Right lobe of liver (tissue), 6 donors: ENCODE measurements at places on chromosomes 2 and 18. TPM values are rescaled to one million over a fixed set of nuclear protein-coding genes. Genes with fewer than 3 reads are reported as not detected.

DNA sequence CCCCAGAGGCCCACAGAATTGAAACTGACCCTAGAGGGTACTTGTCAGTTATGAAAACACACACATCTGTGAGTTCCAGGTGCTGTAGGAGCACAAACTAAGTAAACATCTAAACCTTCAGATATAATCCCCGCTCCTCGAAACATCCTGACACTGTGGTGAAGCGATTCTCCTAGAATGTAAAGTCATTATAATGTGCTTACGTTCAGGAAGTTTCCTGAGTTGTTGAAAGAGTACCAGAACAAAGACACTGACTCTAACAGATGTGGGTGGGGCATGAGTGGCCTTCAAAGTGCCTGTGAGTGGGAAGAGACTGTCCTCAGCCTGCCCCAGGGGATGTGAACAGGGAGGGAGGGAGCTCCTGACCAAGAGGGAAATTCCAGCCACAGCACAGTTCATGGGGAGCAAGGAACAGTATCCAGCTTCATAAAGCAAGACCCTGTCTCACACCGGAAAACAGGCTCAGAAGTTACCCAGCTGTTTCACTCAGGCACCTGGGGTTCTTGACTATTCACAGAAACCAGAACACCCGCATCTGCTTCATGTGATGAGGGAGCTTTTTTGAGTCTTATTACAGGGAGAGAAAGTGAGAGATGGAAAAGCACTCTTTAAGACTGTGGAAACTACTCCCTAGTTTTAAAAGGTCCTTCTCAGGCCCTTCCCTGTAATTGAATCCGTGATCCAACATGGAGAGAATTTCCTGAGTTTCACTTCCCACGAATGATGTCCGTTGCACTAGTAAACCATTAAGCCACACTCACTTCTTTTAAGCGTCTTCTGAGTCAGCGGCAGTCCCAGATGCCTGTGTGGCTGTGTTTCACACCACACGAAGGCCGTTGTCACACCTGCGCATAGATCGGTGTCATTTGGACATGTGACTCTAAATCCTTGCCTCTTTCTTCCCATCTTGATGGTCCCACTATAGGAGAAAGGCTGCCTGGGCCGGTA is 88.6 kb upstream of the EML6 start:
- DNase-seq: peak; percentile 46

GRCh38 chr18:62281684-62282083 is 43.4 kb upstream of the TNFRSF11A start:
- no peak for DNase-seq

Gene CDC42EP3
- 3.4 TPM for total RNA-seq

DNA sequence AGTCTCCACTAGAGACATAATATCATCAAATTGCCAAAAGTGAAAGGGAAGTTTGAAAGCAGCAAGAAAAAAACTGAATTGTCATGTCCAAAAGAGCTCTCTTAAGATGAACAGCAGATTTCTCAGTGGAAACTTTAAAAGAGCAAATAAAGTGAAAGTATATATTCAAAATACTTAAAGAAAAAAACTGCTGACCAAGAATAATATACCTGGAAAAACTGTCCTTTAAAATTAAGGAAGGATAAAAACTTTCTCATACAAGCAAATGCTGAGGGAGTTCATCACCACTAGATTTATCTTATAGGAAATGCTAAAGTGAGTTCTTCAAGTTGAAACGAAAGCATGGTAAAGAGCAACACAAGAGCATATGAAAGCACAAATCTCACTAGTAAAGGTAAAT is 83.3 kb upstream of the SCN1A start:
- DNase-seq: no peak

Gene CHST10
- total RNA-seq: 0.88 TPM

DNA sequence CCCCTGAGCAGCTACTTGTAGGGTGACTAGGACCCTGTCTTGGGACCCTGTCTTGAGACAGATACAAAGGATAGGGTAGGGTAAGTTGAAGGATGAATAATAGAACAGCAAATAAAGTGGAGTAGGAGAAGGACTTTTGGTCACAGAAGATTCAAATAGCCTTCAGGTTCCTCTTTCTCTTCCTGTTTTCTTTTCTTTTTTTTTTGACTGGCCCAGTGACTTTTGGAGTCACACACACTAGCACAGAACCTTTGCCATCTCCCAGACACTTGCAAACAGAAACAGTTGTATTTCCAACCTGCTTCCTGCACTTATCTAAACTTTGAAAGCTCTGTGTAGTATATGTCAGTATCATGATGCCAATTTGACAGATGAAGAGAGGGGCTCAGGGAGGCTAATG is 108.2 kb downstream of the TDRD15 start:
- no peak for DNase-seq

- DNase-seq: no peak
Observed at GRCh38 chr18:52442686-52443085, 102.7 kb downstream of the DCC start.

Gene TWIST2
- 0.15 TPM for total RNA-seq

DNA sequence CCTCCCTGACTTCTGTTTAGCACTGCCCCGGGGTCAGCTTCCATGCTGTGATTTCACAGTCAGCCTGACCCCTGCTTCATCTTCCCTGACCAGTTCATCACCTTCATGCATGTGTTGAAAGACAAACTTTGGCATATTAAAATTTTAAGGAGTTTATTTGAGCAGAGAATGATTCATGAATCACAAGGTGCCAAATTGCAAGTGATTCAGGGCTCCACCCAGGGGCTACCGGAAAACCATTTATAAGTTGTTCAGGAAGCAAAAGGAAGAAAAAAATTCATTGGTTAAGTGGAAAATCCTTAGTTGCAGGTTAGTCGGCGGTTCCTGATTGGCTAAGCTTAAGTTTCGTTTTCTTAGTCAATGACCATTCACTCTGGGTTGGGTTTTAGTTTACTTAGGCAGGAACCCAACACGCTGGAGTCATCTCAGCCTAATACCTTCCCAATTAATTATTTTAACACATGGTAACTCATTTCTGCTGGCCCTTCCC is 10.6 kb downstream of the IL1F10 start:
- peak; percentile 50 for DNase-seq

DNA sequence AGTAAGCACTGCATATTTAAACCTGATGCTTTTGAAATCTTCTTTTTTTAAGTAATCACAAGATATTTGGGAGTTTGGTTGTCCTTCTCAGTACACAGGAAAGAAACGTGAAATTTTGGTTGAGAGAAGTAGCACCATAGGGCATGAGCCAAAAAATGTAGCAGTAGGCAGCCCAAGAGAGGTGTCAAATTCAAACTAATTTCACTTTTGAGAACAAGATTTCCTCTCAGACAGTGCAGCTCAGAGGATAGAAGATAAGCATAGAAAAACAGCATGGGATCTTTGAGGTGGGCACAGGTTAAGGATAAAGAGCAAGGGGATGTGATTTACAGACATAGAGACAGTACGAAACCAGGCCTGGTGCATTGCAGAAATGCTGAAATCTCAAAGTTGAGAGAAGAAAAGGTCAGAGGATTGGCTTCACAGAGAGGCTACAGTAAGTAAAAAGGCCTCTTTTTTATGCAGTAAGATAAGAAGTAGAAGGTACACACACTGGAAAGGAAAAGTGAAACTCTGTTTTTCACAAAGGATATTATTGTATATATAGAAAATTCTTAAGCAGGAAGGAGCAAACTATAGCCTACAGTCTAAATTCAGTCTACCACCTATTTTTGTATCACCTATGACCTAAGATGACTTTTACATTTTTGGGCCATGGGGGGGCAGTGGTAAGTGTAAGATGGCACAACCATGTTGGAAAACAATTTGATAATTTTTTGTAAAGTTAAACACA is 89.8 kb downstream of the PKP4 start:
- no peak for DNase-seq

DNA sequence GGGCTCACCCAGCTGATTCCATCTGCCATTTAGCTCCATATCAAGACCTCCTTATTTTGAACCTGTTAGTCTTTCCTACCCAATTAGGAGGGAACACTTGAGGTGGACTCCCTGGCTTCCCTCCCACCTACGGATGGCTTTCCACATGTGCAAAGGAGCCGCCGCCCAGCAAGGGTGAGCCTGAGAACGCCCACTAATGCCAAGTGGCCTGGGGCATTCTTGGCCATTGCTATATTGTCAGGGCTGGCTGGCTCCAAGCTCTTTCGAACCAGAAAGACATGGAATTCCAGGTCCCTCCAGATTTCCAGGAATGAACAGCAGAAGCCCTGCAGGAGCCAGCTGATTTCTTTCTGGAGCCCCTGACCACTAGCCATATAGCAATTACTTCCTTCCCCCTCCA is 196.2 kb downstream of the SMAD7 start:
- peak; percentile 27 for DNase-seq

DNA sequence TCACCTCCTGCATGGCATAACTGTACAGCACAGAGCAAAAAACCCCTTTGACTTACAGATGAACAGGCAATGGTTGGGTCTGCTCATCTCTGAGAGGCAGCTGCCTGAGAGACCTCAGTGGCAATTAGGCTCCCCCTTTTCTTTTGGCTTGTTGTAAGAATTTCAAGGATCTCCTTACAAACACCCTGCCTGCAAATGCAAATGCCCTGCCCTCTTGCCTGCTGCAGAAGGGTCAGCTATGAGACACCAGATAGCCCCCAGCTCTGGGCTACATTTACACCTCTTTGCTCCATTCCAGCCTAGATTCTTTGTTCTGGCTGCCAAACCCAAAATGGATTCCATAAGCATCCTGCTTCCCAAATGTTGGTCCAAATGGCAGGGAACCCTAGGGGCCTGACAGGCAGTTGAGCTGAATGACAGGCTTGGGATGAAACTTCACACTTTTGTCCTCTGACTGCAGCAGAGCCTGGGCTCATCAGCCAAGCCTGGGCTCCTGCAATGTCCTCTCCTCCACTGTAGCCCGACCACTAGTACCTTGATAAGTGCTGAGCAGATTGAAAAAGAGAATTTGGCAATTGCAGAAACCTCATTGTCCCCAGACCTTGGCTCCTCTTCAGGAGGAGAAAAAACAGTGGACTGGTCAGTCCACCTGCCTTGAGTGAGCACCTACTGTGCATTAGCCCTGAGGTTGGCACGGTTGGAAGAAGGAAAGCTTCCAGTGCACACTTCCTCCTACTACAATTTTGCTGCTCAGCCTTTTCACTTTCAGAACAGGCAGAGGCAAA is 678.3 kb downstream of the BCL11A start:
- no peak for DNase-seq

Gene SCN7A
- 2.7 TPM for total RNA-seq

DNA sequence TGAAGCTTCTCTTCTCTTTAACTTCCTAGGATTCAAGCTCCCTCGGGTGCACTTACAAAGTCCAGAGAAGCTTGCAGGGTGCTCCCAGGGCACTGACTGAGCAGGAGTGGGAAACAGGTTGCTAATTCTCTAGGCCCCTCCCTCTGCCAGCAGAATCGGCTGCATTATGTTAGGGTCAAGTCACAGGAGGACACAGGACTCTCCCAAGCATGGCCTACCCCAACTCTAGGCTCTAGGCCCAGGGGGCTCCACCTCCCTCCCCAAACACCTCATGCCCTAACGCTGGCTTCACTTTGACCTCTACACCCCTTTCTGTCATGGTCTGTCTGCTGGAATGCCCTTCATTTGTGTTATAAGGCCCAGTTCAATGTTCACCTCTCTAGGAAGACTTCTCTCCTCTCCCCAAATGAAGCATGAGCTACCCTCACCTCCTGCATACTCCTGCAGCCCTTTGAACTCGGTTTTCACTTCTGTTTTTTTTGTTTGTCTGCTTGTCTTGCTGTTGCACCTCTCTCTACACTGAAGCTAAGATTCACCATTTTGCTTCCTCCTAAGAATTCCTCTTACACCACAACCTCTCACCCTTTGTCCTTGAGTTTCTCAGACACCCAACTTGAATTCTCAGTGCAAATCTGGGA is 521.8 kb upstream of the ID2 start:
- no peak for DNase-seq

GRCh38 chr2:203535078-203535783 is at the start of gene RAPH1:
TSS of gene RAPH1 (minus strand) at chr2:203535301. CDS start at chr2:203495353, 39,948 bp downstream.
- peak; percentile 93 for DNase-seq

Gene KIAA2012
- total RNA-seq: 0.27 TPM

GRCh38 chr2:31051258-31052140 is 86.7 kb downstream of the GALNT14 start:
- DNase-seq: no peak

Gene CIB4
- total RNA-seq: not detected

Gene CFC1
- total RNA-seq: not detected

DNA sequence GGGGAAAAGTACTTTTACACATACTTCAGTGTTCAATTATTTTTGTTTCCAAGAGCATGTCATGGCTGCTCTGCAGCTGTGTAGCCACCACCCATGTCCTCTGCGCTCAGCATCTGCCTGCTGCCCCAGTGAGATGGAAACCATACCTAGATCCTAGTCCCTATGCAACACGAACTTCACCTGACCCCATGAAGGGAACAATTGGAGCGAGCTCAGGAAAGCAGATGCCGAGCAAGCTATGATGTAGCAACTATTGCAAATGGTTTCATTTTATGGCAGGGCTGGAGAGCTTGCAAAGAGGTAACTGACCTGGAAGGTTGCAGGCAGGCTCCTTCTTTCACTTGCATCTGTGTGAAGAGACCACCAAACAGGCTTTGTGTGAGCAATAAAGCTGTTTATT is 1.3 kb upstream of the CCDC141 start:
- DNase-seq: no peak

GRCh38 chr2:85468704-85469349 is 50.3 kb downstream of the SH2D6 start:
- DNase-seq: peak; percentile 79

Gene TUBA4B
- 0.71 TPM for total RNA-seq

- DNase-seq: no peak
Observed at GRCh38 chr2:60492548-60492947, 60.9 kb downstream of the BCL11A start.

Gene ATG16L1
- 15.7 TPM for total RNA-seq
